Keratinocyte (primary cell): ENCODE measurements at places on chromosomes 5 and 9. TPM values are rescaled to one million over a fixed set of nuclear protein-coding genes. Genes with fewer than 3 reads are reported as not detected.

- no peak overlapping the region for H3K4me3 ChIP-seq
- peaks cover 12% of the 10 kb centered on the region for H3K4me1 ChIP-seq
- no peaks in the 10 kb centered on the region for H3K27me3 ChIP-seq
- DNase-seq = no peak
Measured at GRCh38 chr5:61600945-61601511, 269.0 kb downstream of the ZSWIM6 start.

- no peaks in the 10 kb centered on the region for H3K27me3 ChIP-seq
- no peak overlapping the region for H3K27ac ChIP-seq
- no peaks in the 10 kb centered on the region for H3K36me3 ChIP-seq
- no peak for DNase-seq
- H3K4me1 ChIP-seq = no peaks in the 10 kb centered on the region
Measured at GRCh38 chr5:174943785-174944184, 219.4 kb downstream of the MSX2 start.

DNA sequence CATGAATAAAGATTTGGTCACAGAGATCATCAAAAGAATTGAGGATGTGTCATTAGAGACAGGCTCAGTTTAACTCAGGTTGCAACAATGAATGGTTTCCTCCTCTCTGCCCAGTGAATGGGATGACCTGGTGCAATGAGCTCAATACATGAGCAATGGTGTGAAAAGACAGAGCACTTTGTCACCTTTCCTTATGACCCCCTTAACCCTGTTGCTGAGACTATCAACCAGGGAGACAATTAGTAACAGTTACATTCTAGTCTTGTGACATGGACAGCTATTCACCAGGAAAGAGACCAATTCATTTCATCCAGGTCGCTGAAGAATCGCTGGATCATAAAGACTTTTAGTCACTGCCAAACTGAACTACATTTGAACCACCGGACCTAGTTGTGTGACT, 19.9 kb upstream of the CDH6 start:
- H3K36me3 ChIP-seq = no peaks in the 10 kb centered on the region
- DNase-seq = no peak
- no peaks in the 10 kb centered on the region for H3K27me3 ChIP-seq

DNA sequence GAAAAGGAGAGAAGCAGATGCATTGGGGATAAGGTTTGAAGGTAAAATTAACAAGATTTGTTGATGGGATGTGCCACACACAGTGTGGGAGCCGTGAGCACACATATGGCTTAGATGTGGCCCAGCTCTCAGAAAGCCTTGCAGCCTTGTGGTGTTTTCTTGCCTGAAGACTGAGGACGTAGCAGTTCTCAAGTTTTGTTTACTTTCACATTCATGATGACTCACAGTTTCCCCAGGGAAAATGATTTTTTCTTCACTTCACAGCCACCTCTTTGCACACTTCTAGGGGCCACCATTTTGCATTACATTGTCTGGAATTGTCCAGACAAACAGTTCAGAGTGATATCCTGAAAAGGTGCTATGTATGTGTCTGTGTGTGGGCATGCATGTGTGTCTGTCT, 126.2 kb downstream of the BASP1 start:
- no peak overlapping the region for H3K4me3 ChIP-seq
- H3K36me3 ChIP-seq = no peaks in the 10 kb centered on the region
- H3K27ac ChIP-seq = peak overlapping the region; percentile 40

DNA sequence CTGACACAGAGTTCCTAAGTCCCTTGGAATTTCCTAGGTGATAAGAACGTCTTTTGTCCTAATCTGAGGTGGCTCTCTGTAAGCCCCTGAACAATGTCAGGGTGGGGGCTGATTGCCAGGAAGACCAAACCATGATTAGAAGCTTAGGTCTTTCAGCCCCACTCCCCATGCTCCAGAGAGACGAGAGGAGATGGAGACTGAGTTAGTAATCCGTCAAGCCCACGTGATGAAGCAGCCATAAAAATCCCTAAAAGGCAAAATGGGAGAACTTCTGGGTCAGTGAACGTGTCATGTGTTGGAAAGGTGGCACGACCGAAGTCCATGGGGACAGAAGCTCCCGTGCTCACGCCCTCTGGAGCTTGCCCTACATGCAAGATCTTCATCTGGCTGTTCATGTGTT, 85.6 kb downstream of the RAD23B start:
- H3K4me1 ChIP-seq = peaks cover 2% of the 10 kb centered on the region
- peaks cover 7% of the 10 kb centered on the region for H3K27me3 ChIP-seq
- no peak overlapping the region for H3K27ac ChIP-seq

- no peaks in the 10 kb centered on the region for H3K36me3 ChIP-seq
- no peak overlapping the region for H3K27ac ChIP-seq
- no peaks in the 10 kb centered on the region for H3K27me3 ChIP-seq
- no peaks in the 10 kb centered on the region for H3K4me1 ChIP-seq
- no peak for DNase-seq
Measured at GRCh38 chr5:144325532-144325931, 154.9 kb downstream of the KCTD16 start.

The PCDHGB6 gene
- 0.19 to 0.30 TPM (median 0.23 TPM) in 3 replicates for polyA plus RNA-seq

The MCIDAS gene
- 0.03 to 0.15 TPM in 2 of 3 replicates, not detected in the other for polyA plus RNA-seq
